ENCODE measurements at places on chromosomes 11 and 22.

DNA sequence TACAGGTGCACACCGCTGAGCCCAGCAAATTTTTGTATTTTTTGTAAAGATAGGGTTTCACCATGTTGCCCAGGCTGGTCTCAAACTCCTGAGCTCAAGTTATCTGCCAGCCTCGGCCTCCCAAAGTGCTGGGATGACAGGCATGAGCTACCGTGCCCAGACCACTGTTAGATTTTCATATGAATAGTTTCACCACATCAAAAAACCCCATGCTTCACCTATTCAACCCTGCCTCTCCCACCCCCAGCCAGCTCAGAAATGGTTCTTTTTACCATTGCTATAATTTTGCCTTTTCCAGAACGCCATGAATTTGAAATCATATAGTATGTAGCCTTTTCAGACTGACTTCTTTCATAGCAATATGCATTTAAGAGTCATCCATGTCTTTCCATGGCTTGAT, 37.9 kb downstream of the CDPF1 start:
- DNase-seq = no peak

GRCh38 chr11:117467770-117468169, 140.1 kb downstream of the CEP164 start:
- no peak for DNase-seq

- DNase-seq = no peak
These were observed 6.5 kb upstream of the DRD2 start for GRCh38 chr11:113481672-113482071.

DNA sequence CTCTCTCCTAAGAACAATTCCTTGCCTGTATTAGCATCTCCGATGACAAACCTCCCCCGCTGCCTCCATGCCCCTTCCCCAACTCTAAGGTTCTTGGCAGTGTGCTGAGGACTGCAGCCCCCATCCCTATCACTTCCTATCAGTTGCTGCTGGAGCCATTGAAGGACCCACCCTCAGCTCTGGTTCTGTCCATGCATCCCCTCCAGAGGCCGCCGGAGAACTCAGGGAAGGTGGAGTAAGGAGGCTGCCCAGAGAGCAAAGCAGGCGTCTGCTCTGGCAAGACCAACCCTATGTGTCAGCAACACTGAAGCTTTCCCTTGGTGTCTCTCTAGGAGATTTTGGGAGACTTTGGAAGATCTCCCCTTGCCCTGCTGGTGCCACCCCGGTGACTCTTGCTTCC, 1139.5 kb downstream of the TBC1D22A start:
- no peak for DNase-seq

DNA sequence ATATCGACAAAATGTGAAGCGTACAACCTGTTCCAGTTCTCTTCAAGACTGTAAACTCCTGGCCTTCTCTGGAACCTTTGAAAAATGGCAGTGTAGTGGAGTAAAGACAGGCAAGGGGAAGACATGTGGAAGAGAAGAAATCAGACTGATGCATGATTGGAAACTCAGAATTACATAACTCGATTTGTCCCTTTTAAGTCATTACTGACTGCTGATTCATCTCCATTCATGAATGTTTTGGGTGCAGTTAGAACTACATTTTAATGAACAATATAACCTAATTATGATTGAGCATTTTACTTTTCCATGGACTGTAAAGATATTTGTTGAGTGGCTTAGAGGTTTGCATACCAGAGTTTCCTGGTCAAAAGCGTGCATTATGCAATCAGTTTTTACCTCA, 32.9 kb downstream of the FAT3 start:
- no peak for DNase-seq

DNA sequence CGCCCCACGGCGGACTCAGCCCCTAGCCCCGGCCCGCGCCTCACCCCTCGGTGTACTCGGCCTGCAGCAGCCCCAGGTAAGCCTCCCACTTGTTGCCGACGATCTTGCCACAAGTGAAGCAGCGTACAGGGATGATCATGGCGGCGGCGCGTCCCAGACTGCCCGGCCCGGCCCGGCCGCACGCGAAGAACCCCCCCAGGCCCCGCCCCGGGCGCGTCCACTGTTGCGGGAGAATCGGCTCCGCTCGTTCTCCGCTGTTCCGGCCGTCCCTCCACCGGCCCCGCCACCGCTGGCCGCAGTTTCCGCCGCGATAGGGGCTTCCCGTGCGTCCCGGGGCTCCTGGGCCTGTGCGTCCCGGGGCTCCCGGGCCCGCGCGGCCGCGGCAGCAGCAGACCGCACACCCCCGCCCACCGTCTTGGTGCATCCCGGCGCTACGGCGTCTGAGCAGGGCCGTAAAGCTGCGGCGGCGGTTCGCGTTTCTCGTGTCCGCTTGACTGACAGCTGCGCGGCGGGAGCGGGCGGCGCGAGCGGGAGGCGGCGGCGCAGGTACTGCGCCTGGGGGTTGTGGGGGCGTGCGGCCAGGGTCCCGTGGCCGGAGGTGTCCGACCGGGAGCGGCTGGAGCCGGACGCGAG, at the start of the genes POLR2L and TSPAN4:
POLR2L (minus strand) TSS at position 160 of the 633 bp plus-strand sequence; CDS start at position 139, 21 bp downstream.
TSPAN4 (plus strand) TSS at position 483 of the 633 bp plus-strand sequence. CDS start 7,453 bp downstream, outside the sequence.
- DNase-seq = peak; percentile 91

All from right hindlimb (tissue), 1 donor.